ENCODE measurements at places on chromosomes 3 and 15. TPM values are rescaled to one million over a fixed set of nuclear protein-coding genes. Genes with fewer than 3 reads are reported as not detected.

Gene CERS3
- total RNA-seq = 0.48 TPM

Gene LMAN1L
- total RNA-seq = not detected

Gene C15orf40
- 19.8 TPM for total RNA-seq

DNA sequence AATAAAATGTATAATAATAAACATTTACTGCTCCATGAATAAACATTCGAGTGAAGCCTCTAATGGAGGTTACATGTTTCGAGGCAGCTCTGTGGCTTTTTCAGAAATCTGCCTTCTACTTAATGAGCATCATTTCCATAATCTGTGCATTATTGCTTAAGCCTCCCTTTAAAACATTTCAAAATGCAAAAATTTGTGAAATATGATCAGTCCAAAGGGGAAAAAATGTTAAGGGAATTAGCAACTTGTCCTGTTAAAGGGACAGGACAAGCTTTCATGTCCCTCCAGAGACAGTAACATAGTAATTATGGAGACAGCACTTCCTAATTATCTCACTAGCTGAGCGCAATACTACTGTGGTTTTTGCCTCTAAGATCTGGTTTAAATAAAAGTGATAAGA is 886.6 kb upstream of the CFAP20DC start:
- H3K27me3 ChIP-seq = no peaks in the 10 kb centered on the region
- no peak overlapping the region for H3K4me3 ChIP-seq
- peaks cover 7% of the 10 kb centered on the region for H3K4me1 ChIP-seq
- H3K36me3 ChIP-seq = no peaks in the 10 kb centered on the region
- no peak for DNase-seq

DNA sequence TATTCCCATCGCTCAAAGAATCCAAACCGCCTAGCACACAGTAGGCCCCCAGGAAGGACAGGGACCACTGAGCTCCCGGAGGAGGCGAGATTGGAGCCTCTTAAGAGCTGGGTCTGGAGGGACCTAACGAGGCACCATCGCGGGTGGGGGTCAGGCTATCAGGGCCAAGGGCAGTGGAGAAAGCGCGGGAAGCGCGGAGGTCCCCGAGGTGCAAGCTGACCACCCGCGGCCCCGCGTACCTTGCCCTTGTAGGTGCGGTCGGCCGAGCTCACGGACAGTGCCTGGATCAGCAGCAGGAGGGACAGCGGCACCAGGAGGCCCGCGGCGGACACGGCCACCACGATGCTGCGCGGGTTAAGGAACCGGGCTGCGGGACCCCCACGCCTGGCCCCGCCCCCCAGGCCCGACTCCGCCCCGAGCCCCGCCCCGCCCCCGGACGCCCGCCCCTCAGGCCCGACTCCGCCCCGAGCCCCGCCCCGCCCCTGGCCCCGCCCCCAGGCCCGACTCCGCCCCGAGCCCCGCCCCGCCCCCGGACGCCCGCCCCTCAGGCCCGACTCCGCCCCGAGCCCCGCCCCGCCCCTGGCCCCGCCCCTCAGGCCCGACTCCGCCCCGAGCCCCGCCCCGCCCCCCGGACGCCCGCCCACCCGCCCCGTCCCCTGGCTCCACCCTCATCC is 3.9 kb downstream of the ZDHHC19 start:
- H3K27me3 ChIP-seq = peaks cover 6% of the 10 kb centered on the region
- no peak overlapping the region for H3K27ac ChIP-seq
- H3K36me3 ChIP-seq = no peaks in the 10 kb centered on the region
- H3K4me1 ChIP-seq = no peaks in the 10 kb centered on the region
- H3K4me3 ChIP-seq = peak overlapping the region; percentile 71
- peak; percentile 74 for DNase-seq

DNA sequence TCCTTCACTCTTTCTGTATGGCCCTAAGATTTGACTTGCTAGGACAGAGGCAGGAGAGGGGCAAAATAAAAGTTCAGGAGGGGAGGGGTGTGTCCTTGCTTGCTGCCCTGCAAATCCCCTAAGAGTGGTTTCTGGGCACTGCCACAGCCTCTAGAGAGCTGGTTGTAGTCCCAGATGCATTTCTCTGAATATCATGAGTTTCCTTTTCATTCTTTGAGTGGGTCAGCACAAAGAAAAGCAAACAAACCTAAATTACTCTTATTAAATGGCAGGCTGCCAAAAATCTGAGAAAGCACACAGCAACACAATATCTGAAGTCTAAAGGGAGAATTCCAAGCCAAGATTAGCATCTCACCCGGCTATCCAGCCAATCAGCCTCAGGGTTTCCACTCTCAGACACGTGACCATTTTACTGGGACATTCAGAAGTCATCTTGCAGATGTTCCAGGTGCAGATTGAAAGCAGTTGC is 919.3 kb downstream of the TUSC7 start:
- DNase-seq = no peak
- H3K27ac ChIP-seq = no peak overlapping the region
- no peak overlapping the region for H3K4me3 ChIP-seq

DNA sequence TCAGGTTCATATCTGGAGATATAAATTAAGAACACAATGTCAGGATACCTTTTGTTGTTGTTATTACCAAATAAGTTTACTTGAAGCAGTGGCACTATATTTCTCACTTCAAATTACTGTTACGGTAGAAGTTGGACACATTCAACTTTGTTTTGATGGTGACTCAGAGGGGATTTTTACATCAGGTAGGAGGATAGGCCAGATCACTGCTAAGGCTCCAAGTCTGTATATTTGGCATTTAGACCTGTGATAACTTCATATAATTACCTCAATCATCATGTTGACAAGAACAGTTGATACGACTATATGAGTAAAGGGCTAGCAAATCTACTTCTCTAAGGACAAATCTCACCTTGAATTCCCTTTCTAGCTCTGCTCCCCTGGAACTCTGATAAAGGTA is 15.6 kb downstream of the LZTFL1 start:
- H3K27me3 ChIP-seq = no peaks in the 10 kb centered on the region
- no peak for DNase-seq
- peaks cover 44% of the 10 kb centered on the region for H3K36me3 ChIP-seq
- no peaks in the 10 kb centered on the region for H3K4me1 ChIP-seq

DNA sequence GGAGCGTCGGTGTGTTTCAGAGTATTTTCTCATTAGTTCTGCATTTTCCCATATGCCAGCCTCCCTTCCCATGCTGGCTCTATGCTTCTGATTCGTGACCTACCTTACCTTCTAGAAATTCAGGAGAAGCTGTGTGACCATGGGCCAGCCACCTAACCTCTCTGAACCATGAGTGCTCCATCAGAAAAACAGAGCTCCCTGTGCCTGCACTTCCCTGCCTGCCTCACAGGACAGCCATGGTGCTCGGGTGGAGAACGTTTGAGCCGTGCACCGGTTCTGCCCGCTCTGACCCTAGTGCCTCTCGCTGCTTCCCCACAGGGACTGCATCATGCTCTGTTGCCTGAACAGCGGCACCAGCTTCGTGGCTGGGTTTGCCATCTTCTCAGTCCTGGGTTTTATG is 74.5 kb upstream of the SLC6A1 start:
- peaks cover 5% of the 10 kb centered on the region for H3K27me3 ChIP-seq
- H3K4me3 ChIP-seq = no peak overlapping the region
- H3K36me3 ChIP-seq = no peaks in the 10 kb centered on the region
- DNase-seq = no peak
- no peak overlapping the region for H3K27ac ChIP-seq
- no peaks in the 10 kb centered on the region for H3K4me1 ChIP-seq

DNA sequence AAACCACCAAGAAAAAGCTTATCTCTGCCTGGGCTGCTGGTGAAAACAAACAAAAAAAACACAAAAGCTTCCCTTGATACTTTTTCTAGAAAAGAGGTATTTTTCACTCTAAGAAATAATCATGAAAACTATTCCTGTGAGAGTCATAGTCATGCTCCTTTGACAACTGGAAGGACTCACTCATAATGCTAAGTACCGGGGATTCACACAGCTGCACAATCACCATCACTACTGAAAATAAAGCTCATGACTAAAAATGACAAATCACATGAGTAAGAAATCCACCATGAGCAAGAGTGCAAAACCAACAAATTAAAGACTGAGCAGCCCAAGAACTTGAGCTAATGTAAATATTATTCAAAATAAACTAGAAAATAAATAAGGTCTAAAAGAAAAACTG is 10.6 kb upstream of the POU1F1 start:
- H3K4me1 ChIP-seq = no peaks in the 10 kb centered on the region
- H3K27ac ChIP-seq = no peak overlapping the region

DNA sequence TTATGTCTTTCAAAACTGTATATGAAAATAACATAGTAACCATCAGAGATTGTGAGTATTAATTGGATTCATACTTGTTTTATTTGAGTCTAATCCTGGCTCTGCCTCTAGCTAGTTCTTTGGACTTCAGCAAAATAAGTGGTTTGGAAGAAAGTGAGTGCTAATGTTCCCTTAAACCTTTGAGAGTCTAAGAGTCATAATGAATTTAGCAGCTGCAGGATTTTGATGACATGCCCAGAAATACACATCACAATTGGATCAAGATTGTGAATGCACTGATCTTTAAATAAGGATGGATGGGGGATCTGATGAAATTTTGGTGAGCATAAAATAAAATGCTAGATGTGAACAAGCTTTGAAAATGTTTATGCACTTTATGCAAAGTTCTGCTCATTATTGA is 79.9 kb upstream of the FAM98B start:
- no peaks in the 10 kb centered on the region for H3K36me3 ChIP-seq
- H3K4me1 ChIP-seq = no peaks in the 10 kb centered on the region
- H3K27me3 ChIP-seq = no peaks in the 10 kb centered on the region
- H3K4me3 ChIP-seq = no peak overlapping the region
- no peak overlapping the region for H3K27ac ChIP-seq
- no peak for DNase-seq
